ENCODE measurements at places on chromosomes 5 and 9.
A peak's percentile ranks its signal among the peaks of the same experiment; 100 is the strongest.

DNA sequence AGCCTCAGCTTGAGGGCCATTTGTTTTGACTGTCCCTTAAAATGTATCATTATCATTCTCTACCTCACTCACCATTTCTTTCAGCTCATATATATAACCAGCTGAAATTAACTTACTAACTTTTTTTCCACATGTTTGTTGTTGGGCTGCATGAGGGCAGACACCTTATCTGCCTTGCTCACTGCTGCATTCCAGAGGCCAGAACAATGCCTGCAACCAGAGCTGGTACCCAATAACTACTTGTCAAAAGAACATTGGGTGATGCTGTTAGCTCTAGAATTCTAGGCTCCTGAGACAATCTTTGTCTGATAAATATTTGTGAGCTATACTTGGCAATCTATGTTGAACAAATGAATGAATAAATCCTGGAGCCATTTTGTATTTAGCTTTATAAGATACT, 68.3 kb downstream of the HTR4 start:
- no peak for DNase-seq

DNA sequence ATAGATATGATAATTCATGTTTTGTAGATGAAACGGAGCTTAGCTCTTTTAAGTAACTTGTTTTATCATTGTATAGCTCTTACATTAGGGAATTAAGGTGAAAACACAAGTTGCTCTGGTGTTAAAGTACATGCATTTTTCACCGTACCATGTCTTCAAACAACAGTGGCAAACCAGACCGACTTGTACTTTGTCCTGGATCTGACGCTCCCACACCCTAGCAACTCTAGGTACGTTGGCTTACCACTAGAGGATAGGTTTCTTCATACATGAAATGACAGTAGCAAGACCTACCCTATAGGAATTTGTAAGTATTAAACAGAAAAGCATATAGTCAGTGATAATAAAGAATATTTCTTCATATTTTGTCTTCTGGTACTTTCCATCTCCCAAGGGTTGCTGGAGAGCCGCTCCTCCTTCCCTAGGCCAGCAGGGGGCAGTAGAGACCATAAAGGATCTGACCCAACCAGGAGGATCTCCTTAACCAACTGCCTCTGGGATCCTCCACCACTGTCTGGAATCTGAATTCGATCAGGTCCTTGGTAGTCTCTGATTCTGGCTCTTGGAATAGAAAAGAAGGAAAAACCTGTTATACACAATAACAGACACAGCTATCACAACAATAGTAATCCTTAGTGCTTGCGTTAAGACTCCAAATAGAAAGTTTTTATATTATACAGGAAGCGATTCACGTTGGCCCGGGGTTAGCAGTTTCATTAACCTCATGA, 136.7 kb downstream of the CAVIN4 start:
- peak; percentile 78 for DNase-seq

DNA sequence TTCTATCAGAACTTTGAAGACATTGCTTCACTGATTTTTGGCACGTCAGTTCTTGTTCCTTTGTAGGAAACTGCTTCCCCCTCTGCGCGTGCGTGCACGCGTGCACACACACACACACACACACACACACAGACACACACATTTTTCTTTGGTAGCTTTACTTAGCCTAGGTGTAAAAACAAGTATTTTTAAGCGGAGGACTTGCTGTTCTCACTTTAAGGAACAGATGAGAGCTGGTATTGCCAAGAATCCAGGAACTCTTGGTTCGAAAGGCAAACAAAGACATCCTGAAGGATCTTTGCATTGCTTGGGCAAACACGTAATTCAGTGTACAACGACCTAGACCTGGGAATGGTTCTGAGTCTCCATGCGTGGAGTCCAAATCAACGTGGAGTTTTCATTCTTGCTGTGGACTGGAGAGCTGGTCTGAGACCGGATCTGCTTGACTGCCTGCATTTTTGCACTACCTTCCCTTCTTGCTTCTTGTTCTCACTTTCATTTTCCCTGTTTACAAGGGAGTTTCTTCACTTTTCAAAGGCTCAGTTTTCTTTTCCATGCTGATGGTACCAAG, 8.2 kb downstream of the TMEM268 start:
- no peak for DNase-seq

GRCh38 chr9:74036549-74037231, 460.4 kb upstream of the RORB start:
- DNase-seq = no peak

GRCh38 chr5:112004867-112005622, 248.1 kb upstream of the NREP start:
- DNase-seq = no peak

- DNase-seq = no peak
Observed at GRCh38 chr9:4506490-4506889, 16.2 kb downstream of the SLC1A1 start.

GRCh38 chr5:176409765-176410164, 6.6 kb downstream of the CLTB start:
- no peak for DNase-seq

DNA sequence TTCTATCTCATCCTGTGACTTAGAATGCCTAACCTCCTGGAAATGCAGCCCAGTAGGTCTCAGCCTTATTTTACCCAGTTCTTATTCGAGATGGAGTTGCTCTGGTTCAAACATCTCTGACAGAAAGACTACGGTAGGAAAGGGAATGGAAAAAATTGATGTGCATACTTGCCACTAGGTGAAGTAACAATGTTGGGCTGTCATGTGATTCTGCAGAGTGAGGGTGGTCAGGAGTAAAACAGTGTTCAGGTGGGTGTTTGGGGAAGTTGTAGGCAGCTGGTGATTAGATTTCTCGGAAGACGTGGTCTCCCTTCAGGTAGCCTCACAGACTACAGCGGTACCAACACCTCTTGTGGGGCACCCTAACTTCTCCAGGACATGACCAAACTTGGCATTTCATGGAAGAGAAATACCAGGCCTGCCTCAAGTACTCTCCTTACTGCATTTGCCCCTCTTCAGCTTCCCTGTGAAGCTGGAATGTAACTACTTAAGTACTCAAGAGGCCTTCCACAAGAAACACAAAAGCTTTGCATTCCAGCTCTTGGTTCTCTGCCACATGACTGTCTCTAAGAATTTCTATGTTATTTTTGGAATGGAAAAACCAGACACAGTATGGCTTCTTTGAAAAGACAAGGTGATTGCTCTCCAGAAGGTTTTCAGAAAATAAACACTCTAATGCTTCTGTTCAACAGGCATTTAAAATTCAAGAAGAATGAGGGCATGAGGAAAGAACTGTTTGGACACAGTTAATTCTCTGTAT, 17.4 kb upstream of the ENTREP1 start:
- no peak for DNase-seq

DNA sequence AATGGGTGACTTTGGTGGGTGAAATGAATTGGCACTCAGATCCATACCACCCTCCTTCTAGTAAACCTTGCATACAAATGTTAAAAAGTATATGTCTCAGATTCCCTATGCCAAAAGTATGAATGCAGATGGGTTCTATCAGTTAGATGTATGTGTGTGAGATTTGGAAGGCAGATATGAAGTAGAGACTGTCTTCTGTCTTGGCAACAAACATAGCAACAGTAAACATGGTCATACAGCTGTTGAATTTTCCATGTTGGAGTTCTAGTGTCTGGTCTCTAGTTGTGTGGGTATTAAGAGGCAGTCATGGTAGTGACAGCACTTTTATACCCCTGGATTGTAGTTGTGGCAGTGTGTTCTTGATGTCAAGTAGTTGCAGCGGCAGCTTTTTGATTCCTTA, 125.6 kb upstream of the PITX1 start:
- no peak for DNase-seq

- DNase-seq = no peak
Observed at GRCh38 chr5:158354958-158355357, 496.0 kb upstream of the CLINT1 start.

GRCh38 chr9:95780751-95781150, 94.7 kb upstream of the ERCC6L2 start:
- no peak for DNase-seq

DNA sequence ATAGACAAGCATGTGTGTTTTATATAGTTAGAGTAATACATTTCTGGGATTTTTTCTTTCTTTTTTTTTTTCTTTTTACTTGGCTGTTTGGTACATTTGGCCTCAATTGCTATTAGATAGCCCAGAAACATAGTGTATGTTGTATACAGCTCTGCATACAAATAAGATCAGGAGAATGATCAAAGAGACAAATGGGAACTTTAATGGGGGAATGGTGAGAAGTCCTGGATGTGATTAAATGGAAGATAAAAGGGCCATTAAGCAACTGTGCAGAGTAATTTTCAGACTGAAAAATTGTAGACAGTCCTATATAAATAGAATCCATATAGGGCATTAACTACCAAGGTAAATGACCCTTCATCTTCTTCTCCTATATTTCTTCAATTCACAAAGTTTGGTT, 575.6 kb downstream of the EBF1 start:
- DNase-seq = no peak

- DNase-seq = no peak
Observed at GRCh38 chr5:178476972-178477754, 113.0 kb downstream of the COL23A1 start.

GRCh38 chr9:120944434-120944843, 17.8 kb upstream of the TRAF1 start:
- DNase-seq = no peak

DNA sequence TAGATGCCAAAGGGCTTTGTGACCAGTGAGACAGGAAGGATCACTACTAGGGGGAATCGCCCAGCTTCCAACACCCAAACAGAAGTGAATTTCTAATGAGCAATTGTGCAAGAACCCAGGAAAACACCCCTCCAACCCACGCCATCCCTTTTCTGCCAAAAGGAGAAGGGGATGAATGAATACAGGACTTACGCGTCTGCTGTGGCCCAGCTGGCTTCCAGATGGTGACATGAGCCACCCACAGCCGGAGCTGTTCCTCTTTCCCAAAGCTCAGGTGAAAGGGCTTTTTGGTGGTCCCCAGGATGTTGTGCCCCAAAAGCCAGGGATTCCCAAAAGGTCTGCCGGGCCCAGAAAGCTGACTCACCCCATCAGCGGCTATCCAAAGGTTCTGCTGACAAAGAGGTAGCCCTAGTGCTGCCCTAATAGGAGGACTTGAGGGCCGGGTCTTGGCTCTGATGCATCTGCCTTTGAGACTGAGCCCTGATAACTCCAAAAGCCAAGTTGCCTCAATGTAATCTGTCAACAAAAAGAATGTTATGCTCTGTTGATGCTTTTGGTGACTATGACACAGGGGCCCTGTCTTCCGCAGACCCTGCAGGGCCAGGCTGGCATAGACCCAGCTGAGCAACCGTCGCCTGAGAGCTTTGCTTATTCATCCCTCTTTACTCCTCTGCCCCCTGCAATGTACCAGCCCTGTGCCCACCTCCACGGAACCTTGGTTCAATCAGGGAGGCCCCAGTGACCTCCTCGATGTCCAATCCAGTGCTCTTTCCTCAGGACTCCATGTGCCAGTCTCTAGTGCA, 14.5 kb downstream of the GSN start:
- DNase-seq = no peak

DNA sequence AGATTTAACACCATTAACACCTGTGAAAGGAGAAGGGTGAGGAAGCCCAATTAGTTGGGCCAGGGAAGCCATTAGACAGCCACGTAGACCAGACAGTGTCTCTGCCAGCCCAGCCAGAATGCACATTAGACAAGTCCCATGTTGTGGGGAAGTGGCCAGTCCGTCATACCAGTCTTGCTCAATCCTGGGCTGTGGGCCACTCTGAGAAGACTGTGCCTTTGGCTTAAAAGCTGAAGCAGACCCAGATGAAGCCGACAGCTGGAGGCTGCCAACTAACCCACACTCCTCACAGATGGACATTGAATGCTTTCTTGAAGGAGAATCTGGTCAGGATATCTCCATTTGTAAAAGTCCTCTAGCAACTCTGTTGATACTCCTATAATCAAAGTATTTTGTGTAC, 128.5 kb downstream of the CHSY3 start:
- DNase-seq = no peak

DNA sequence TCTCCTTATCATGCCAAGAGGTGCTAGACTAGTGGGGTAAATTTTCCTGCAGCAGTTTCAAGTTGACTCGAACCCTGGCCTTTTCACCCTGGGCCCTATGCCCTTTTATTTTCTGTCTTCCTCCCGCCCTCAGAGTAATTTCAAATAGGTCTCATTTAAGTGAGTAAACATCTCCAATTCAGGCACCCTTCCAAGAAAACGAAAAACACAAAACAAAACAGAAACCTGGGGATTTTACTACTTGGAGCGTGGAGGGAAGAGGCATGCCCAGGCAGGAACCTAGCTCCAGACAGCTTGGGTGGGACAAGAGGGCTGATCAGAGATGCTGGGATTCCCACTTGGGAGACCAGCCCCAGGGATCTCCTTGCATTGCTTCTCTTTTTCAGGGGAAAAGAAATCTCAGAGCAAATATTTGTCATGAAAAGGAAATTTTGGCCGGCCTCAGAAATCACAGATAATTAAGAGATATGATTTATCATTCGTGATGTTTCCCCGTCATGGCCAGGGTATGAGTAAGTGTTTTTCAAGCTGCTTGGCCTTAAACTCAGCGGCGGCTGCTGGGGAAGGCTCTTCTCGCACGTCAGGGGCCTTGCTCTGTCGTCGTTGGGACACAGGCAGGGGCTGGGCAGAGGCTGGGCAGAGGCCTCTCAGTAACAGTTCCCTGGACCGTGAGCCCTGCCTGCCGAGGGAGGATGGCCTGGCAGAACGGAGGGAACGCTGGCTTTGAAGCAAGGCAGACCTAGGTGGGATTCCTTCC, 248.6 kb upstream of the KLF4 start:
- DNase-seq = no peak

DNA sequence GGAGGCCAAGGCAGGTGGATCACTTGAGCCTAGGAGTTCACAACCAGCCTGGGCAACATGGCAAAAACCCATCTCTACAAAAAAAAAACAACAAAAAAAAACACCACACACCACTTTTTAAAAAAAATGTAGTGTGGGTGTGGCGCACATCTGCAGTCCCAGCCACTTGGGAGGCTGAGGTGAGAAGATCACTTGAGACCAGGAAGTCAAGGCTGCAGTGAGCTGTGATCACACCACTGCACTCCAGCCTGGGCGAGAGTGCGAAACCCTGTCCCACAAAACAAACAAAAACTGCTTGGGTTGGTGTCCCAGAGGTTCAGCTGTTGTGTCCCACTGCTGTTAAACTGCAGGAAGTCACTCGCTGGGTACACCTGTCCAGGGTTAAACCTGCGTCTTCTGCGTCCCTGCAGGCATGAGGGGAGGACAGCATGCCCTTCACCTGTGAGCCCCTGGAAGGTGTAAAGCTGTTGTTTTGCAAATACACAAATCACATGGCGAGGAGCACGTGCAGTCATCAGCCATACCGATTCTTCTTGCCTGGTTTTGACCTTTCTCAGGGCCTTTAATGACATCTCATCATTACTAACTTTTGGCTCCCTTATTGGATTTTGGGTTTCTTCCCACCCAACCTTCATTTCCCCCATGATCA, 29.3 kb upstream of the CLPTM1L start:
- no peak for DNase-seq

DNA sequence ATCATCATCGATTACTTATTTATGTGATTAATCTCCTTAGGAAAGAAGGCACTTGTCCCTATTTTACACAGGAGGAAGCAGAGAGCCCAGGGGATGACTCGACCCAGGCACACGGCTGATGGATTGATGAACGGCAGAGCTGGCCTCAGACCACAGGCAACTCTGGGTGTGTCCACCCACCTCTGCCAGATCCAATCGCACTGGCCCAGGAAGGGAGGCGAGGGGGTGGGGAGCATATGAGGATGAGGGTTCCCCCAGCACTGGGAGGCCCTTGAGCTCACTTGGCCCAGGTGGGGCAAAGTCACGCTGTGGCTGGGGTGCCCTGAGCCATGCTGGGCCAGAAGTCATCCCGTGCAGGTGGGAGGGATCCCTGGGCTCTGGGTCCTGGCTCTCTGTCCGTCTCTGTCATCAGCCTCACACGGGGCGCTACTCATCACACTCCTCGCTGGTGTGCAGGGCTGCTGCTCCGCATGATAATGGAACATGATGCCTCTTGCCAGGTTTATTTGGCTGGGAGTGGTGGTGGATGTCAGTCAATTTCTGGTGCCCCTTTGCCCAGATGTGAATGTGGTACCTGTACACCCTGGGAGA, 160.1 kb downstream of the GAPVD1 start:
- DNase-seq = no peak

Data from NCI-H2227 treated with DMSO at 0.1 percent for 48 hours (cell line).